Central memory CD4-positive, alpha-beta T cell (primary cell): ENCODE measurements at places on chromosomes 4 and X.
A peak's percentile ranks its signal among the peaks of the same experiment; 100 is the strongest.

DNA sequence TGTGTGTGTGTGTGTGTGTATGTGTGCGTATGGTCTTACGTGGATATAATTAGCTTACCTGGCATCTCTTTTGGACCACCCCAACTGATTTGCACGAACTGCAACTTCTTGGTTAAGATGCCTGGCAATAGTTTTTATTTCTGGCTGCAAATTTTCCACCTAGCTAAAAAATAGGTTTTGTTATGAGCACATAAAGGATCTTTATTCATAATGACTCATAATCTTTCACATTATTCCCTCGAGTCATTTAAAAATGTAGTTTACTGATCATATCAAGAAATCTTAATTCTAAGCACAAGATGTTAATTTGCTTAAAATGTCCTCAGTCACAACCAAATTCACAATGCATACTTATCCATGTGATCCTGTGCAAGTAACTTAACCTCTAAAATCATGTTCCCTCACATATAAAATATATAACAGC, 1.5 kb downstream of the COX18 start:
- DNase-seq = peak; percentile 9

- no peak for DNase-seq
Measured at GRCh38 chr4:152935143-152935542, 980 bp upstream of the FHDC1 start.

DNA sequence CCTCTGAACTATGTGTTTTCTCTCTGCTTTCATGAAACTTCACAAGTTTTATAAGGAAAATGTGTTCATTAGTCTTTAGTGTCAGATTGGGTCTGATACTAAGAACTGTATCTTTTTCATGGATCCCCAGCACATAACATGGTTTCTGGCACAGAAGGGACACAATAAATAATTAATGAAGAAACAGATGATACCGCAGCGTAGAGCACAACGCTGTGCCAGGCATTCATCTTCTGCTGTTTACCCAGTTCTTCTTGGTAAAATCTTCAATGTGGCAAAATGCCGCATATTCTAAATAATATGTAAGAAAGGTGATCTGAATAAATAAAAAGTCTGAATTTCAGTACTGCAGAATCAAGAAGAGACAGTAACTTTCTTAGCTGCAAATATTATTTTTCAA, 12.3 kb downstream of the SCARB2 start:
- DNase-seq = no peak

- no peak for DNase-seq
Measured at GRCh38 chr4:168516841-168517240, 20.0 kb downstream of the PALLD start.

DNA sequence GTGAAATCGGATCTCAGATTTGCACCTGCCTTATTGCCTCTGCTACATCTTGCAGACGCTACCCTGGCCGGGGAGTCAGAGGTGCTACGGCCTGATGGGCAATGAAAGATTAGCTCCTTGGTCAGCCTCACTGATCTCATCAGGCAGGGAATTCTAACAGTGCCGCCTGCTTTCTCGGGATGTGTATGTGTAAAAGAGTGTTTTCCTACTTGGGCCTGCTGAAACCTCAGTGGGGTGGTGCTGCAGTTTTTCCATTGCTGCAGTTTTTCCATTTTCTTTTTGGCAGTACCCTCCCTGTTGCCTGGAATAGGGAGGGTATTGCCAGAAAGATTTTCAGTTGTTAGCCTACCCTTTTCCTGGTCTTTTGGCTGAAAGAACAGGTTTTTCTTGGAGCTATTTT, 117.5 kb downstream of the CDKL5 start:
- no peak for DNase-seq

GRCh38 chr4:94801016-94801415, 43.3 kb downstream of the BMPR1B start:
- no peak for DNase-seq

- no peak for DNase-seq
Measured at GRCh38 chr4:7512946-7513345, 78.2 kb upstream of the PSAPL1 start.
